Lower lobe of right lung (tissue), 2 donors: ENCODE measurements at places on chromosomes 13 and 19. TPM values are rescaled to one million over a fixed set of nuclear protein-coding genes. Genes with fewer than 3 reads are reported as not detected.
A peak's percentile ranks its signal among the peaks of the same experiment; 100 is the strongest.

ANGPTL8 gene
- not detected for total RNA-seq

CGB2 gene
- total RNA-seq = not detected

SLC5A5 gene
- total RNA-seq = 0.18 TPM

SHANK1 gene
- total RNA-seq = 0.71 TPM

GRCh38 chr19:13370948-13371347 is 135.3 kb downstream of the CACNA1A start:
- DNase-seq = no peak

DNA sequence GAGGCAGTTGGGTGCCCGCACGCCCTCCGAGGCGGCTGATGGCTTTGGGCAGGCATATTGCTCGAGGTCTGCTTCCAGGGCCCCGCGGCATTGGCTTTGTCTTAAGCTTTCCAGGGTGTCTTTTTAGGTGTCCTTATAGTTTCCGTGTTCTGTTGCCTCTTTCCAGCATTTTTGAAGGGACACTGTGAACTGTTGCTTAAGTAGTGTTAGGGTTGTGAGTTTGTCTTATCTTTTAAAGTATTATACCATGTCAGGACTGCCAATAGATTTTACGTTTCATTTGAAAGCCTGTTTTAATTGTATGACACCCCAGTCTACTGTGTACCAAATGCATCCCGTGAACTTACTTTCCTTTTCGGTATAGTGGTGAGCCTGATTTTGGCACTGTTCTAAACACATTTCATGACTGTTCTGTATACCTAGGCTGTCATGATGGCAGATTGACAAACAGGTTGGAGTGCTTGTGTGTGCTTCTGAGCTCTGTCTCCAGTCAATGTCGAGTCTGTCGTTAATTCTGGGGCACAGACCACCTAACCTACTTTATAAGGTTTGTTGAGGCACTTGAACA is 656 bp downstream of the PCCA start:
- DNase-seq = no peak

- no peak for DNase-seq
These were observed 197.4 kb downstream of the RGCC start for GRCh38 chr13:41654796-41655195.

DNA sequence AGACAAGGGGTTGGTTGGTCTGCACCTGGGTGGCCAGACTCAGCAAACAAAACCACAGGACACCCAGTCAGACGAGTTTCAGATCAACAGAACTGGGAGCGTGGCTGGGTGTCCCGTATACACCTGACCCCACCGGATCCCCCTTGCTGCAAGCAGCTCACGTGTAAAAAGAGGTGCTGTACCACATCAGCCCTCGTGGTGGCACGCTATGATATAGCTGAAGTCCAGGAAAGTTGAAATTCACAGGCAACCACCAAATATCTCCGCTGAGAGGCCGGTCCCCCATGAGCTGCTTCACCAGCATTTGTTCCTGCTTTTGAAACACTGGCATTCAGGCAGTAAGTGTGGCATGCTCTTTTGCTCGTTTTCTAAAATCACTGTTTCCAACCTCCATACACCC is 92.3 kb downstream of the TUBA3C start:
- DNase-seq = no peak

DNA sequence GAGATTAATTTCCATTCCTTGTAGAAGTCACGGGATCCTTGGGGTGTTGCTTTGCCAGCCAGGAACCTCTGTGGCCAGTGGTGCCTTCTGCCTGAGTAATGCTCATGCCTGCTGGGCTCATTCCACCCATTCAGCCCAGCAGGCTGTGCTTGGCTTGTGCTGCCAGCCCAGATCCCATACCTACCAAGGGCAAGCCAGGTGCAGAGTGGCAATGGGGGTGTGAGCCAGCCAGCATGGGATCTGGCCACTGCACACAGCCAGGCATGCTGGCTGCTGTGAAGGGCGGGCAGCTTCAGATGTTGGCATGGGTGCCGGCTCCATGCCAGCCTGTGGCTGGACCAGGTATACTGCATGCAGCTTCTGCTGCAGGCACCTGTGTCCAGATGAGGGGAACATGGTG is 42.5 kb downstream of the WDFY2 start:
- DNase-seq = no peak

DNA sequence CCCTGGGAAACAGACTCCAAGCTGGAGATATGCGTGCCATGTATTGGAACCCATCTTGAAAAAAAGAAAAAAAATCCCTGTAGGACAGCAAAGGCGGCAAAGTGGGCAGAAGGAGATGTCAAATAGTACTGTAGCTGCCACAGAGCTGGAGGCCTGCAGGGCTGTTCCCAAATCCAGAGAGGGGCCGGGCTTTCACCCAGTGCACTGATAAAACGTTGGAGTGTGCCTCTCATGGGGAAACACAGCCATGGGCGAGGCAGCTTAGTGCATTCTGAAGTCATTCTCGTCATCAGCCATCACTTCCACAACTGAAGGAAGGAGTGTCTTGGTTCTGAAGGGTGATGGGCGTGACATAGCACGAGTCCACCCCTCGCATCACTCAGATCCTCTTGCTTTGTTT is 4.8 kb downstream of the SGCG start:
- DNase-seq = no peak

GRCh38 chr13:74092711-74093110 is 41.5 kb downstream of the KLF12 start:
- DNase-seq = no peak

ZNF549 gene
- 6.0 TPM for total RNA-seq

DNA sequence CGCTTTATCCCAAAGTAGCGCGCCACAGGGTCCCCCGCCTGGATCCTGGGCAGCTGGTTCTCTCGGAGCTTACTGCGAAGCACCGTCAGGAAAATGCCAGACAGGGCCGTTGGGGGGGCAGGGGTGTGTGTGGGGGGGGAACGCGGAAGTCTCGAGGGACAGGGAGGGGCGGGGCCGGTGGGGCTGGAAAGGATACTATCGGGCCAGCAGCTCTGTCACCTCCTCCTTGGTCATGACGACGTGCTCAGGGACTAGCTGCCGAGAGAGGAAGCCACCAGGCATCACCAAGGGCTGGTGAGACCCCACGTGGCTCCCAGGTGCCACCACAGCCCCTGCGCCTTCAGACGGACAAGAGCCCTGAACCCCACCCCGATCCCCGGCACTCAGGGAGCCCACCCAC is 5.3 kb downstream of the POLR2E start:
- DNase-seq = no peak

- no peak for DNase-seq
These were observed 10.1 kb downstream of the NOSIP start for GRCh38 chr19:49570138-49570856.

GRCh38 chr19:13299838-13300237 is 149.6 kb downstream of the IER2 start:
- DNase-seq = no peak

TEKTIP1 gene
- total RNA-seq = 2.2 TPM

DNA sequence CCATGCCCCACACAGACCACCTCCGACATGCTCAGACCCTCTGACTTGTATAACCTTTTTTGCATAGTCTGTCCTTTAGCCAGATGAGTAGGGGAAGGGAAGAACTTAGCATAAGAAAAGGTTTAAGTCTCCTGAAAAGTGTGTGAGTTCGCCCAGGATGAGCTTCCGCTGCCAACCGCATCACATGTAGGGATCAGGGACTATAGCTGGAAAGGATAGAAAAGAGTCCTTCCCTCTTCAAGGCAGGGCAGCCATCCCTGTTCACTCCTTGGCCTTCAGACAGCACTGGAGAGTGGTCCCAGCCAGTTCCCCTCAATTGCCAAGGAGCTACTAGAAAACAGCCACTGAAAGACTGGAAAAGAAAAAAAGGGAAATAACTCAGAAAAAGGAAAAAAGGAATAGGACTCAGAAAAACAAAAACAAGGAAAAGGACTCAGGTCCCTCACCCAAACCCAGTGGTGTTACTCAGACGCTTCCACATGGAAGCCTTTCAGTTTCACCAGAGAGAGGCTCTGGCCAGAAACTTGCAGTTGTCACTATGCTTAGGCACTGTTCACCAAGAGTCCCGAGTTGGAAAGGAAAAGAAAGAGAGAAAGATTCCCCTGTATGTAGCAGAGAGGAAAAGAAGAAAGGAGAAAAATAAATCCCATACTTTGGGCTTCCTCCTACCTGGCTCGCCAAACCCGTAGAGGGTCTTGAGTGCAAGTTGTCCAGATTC is 5.6 kb upstream of the TM9SF2 start:
- no peak for DNase-seq

DNA sequence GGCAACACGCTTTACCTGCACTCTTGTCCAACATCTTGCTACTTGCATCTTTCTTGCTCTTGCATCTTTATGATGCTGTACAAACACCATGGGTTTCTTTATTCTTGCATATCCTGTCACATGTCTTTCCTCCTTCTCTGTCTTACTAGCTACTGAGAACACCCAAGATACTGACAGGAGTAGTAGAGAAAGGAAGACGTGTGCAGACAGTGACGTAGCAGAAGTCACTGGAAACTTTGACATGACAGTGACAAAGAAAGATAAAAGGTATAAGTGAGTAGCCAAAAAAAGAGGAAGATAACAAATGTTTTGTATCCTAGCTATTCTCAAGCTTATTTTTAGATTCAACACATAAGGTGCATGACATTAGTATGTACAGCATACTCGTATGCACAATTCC is 34.2 kb downstream of the TRPC4 start:
- DNase-seq = no peak

- no peak for DNase-seq
These were observed 373.2 kb downstream of the KCNRG start for GRCh38 chr13:50388481-50388880.

GRCh38 chr19:900302-901111 is 7.2 kb downstream of the RNU6-9 start:
- DNase-seq = no peak

KLK15 gene
- total RNA-seq = not detected

DNA sequence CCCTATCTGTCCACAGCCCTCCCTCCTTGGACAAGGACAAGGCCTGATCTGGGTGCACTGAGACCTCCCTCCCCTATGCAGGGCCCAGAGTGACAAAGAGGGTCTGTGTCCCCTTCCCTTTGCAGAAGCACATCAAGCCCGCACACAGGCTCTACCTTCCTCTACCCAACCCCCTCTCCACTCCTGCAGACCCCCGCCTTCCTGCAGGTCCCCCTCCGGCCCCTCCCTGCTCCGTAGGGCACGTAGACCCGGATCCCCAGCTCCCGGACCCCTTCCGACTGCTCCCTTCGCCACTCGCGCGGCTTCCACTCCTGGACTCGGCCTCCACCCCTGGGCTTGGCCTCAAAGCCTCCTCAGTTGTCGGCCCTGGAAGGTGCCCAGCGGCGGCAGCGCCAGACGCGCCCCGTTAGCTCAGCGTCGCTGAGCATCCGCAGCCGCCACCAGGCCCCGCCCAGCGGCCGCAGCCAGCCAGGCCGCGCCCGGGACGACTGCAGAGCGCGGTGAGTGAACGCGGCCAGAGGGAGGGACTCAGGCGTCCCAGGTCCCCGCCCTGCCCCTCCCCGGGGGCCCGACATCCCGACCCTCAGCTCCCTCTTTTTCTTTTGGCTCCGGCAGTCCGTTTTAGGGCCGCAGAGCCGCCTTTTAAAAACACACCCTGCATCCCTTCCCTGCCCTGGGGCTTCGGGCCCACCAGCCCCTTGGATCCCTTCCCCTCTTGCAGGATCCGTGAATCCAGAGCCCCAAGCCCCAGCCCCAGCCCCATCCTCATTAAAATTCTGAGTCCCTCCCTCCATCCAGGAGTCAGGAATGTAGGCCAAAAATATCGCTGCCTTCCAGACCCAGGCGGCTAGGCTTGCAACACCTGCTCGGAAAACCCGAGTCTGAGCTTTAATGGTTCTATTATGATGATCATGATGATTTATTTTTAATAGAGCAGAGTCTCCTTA is 1.5 kb upstream of the MYADM start:
- peak; percentile 85 for DNase-seq

TBXA2R gene
- total RNA-seq = 4.9 TPM

DNA sequence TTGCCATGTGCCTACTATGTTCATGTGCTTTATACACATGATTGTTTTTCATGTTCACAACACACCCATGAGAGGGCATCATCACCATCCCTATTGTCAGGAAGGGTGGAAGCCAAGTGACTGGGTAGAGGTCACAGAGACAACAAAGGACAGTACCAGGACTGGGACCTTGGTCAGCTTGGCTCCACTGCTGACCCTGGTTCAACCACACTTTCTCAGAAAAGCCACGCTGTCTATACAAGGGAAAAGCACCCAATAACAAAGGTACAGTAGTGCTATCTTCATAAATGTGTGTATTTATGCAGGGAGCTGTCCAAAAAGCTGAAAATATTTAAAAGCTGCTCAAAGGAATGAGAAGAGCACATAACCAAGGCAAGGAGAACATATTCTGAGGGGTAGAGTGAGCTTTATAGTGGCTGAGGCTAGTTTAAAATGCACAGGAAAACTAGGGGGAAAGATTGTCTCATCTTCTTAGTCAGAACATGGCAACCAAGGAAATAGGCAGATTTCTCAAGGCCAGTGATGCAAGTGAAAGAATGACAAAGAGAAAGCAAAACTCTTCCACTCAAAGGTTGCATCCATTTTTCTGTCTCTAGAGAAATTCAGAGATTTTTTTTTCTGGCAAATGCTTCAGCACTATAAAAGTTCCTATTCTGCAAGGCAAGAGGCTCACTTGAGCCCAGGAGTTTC is 415.0 kb downstream of the FOXO1 start:
- DNase-seq = no peak

DNA sequence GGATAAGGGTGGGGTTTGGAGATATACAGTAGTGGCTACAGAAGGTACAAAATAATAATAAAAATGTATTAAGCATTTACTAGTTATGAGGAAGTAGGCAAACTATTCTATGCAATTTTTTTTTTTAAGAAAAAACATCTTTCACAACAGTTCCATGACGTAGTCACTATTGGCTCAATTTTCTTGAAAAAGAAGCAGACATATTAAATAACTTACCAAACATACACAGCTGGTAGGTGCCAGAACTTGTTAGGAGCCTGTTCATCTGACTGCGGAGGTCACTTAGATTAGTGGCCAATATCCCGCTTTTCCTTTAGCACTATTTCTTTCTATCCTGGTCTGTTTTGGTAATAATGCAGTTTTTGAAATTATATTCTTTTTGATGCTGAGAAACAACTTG is 593.5 kb downstream of the KCTD12 start:
- DNase-seq = no peak

OR4F17 gene
- not detected for total RNA-seq

GRCh38 chr13:43278127-43278526 is 254.7 kb downstream of the DNAJC15 start:
- DNase-seq = no peak

GRCh38 chr19:8501981-8502380 is 459 bp downstream of the PRAM1 start:
- DNase-seq = no peak

DMPK gene
- 42.6 TPM for total RNA-seq

SIGLEC5 gene
- total RNA-seq = 3.1 TPM

- DNase-seq = no peak
These were observed 1.2 kb upstream of the TSKS start for GRCh38 chr19:49764341-49764740.
